ENCODE measurements at places on chromosomes 4 and X.

DNA sequence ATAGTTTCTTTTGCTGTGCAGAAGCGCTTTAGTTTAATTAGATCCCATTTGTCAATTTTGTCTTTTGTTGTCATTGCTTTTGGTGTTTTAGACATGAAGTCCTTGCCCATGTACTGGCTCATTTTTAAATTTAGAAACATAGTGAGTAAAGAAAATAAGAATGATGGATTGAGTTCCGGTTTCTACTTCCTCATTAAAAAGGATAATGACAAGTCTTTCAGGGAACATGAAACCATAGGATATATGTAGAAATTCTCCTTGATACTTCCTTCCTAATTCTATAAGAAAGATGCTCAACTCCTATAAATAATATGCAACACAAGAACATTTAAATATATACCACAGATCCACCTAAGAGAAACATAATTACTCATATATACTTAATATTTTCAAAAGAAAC is 240.9 kb downstream of the BANK1 start:
- DNase-seq = no peak

DNA sequence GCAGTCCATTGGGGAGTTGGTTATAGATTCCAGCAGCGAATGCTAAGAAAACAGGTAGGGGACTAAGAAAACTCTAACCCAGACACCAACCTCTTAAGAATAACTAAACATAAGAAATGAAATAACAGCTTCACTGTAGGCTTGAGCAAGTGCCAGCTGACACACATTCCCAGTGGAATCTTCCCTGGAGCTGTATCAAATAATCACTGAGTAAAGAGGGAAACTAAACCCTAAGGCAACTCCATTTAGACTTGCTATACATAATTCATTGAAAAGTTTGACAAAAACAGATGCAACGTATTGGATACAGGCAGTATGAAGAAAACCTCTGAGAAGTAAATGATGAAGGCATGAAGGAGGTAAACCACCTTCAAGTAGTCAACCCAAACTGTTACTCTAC is 293.5 kb downstream of the OPHN1 start:
- DNase-seq = peak; percentile 16

DNA sequence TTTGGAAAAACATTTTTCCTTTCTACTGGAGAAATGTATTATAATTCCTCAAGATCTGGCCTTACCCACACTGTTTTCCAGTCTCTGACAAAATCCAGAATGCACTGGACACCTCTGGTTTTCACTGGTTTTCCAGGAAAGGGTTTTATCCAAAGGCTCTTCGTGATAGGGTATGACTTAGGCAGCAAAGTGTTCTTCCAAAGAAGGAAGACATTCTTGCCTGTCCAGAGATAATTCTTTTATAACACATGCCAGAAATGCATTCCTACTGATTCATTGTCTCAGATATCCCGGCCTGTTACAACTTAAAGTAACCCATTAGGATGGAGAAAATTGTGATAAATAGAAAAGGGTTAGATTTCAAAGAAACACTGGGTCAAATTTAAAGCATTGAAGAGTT is 2343.1 kb downstream of the PCDH7 start:
- peak; percentile 51 for DNase-seq

- peak; percentile 43 for DNase-seq
Measured at GRCh38 chr4:174672276-174672675, 150.0 kb upstream of the HPGD start.

DNA sequence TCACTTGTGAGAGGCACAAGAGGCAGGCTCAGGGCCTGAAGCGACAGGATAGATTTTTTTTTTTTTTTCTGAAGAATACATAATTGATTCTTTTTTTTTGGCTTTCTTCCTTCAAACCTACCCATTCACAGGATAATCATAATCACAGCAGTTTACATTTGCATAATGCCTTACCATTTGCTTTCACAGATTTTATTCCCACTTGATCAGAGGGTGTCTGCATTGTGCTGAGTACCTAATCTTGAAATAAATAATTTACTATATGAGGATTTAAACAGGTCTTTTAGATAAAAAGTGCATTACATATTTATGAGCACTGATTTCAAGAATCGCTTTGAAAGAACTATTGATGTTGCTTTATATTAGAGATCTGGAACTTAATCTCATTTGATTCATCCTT is 219.3 kb downstream of the SPRY1 start:
- no peak for DNase-seq

DNA sequence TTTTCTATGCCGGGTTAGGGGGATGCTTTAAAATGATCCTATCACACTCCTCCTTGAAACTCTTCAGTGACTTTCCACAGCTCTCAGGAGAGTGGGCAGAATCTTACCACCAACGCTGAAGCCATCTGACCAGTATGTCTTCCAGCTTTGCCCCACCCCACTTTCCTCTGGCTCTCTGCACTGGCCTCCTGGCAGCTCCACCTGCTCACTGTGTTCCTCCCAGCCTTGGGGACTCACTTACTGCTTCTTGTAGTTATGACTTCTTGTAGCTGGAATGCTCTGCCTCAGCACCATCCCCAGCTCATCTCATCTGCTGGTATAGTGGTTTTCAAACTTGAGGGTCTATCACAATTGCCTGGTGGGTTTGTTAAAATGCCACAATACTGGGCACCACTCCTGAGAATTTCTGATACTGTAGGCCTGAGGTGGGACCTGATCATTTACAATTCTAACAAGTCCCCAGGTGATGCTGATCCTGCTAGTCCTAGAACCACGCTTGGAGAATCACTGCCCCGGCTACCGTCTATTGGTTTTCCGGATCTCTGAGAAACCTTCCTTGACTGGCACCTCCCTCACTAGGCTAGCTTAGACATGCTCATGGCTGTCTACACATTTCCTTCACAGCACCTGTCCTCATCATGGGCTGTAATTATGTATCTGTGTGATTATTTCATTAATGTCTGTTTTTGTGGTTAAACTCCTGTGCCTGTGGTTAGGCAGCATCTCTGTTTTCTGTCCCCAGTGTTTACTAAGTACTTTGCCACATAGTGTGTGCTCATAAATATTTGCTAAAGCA is 152.2 kb downstream of the MGST2 start:
- no peak for DNase-seq

- DNase-seq = no peak
Measured at GRCh38 chr4:123740236-123740635, 343.6 kb downstream of the SPRY1 start.

- no peak for DNase-seq
Measured at GRCh38 chr4:59400334-59400733, 1799.8 kb upstream of the ADGRL3 start.

GRCh38 chrX:1912193-1912592 is 297.3 kb downstream of the ASMT start:
- no peak for DNase-seq

GRCh38 chr4:121050300-121050699 is 22.0 kb downstream of the NDNF start:
- DNase-seq = no peak

GRCh38 chr4:56186808-56187523 is 200.3 kb downstream of the AASDH start:
- no peak for DNase-seq

DNA sequence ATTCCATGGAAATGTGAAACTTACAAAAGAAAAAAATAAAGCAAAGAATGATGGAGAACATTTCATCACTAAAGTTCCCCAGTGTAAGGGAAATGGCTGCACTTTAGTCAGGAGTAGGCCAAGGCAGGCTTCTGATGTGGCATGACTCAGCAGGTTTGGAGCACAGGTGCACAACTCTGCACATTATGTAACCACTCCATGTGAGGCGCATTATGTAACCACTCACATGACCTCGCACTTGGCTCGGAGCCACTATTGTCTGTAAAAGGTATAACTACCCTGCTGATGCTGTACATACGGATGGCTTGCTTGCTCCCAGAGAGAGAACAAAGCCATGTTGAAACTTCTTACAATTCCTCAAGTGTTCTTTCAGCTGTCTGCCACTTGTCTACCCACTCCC is 727.6 kb downstream of the TRAM1L1 start:
- no peak for DNase-seq
